CD14-positive monocyte (primary cell): ENCODE measurements at places on chromosomes 12 and 14.
A peak's percentile ranks its signal among the peaks of the same experiment; 100 is the strongest.

- DNase-seq, result no peak
Observed at GRCh38 chr14:98138666-98139065, 1133.3 kb downstream of the BCL11B start.

DNA sequence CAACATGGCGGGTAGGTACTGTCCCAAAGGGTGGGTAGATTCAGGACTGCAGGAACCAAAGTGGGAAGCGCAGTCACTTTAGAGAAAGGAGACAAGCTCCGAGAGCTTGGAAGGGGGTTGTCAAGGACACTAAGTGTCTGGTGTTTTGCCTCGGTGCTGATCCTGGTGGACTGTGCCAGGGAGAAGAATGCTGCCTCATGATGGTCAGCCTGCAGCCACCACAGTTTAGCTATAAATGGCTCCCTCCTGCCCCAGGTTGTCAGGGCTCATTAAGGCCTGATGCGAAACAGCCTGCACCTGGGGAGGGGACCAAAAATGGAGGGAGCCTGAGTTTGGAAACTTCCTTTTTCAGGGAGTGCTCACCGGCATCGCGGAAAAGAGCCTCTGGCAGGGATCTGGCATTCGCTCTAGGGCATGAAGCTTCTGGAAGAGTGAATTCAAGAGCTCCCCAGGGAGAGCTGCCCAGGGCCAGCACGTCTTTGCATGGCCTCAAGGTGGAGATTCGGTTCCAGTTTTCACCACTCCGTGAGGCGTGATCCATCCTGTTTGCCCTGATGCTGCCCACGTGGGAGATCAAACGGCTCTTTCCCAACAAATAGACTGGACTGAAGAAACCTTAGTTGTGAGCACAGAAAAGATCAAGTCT lies 164.0 kb downstream of the FOXN3 start:
- DNase-seq, result peak; percentile 4

- no peak for DNase-seq
Observed at GRCh38 chr12:103279444-103279843, 216.3 kb downstream of the C12orf42 start.

DNA sequence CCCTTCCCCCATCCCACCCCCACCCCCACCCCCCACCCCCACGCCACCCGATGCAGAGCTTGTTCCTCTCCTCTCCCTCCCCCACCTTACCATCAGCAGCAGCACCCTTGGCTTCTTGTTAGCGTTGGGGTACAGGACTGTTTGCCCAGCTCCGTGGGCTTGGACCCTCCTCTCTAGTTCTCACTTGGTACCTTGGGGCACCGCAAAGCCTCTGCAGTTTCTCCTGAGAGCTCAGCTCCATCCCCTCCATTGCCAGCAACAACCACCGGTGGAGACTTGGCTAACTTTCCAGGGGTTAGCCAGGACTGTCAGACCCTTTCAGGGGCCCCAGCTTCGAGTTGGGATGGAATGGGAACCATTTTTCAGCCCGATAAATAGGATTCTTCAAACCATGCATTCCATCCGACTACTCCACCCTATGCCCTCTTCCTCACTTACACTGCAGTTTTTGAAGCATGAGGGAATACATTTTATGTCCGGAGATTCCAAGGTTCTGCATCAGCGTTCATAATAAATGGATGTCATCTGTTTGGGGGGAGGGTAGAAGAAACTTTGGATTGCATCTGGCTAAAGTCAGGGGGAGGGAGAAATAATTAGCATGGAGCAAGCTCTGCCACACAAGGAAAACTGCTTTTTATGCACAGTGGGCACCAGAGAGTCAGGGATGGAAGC lies 1.1 kb downstream of the SCN8A start:
- DNase-seq, result no peak

DNA sequence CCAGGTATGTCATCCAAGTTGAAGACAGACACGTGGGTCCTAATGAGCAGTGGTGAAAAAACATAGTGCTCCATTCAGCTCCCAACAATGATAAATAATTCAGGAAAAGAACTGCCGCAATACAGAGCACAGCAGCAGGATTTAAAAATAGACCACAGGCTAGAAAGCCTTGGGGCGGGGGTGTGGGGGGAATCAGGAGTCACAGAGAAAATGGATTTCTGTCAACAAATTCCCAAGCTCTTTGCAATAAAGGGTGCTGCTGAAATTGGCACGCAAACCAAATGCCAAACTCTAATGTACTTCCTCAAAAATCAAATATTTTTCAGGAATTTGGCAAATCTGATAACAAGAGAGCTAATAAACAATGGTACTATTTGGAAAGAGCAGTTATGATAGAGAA lies 58.6 kb downstream of the R3HDM2 start:
- no peak for DNase-seq

- peak; percentile 80 for DNase-seq
Observed at GRCh38 chr12:54439521-54440255, 20.6 kb upstream of the ITGA5 start.

GRCh38 chr14:93824518-93825234 lies 36.4 kb upstream of the PRIMA1 start:
- no peak for DNase-seq

DNA sequence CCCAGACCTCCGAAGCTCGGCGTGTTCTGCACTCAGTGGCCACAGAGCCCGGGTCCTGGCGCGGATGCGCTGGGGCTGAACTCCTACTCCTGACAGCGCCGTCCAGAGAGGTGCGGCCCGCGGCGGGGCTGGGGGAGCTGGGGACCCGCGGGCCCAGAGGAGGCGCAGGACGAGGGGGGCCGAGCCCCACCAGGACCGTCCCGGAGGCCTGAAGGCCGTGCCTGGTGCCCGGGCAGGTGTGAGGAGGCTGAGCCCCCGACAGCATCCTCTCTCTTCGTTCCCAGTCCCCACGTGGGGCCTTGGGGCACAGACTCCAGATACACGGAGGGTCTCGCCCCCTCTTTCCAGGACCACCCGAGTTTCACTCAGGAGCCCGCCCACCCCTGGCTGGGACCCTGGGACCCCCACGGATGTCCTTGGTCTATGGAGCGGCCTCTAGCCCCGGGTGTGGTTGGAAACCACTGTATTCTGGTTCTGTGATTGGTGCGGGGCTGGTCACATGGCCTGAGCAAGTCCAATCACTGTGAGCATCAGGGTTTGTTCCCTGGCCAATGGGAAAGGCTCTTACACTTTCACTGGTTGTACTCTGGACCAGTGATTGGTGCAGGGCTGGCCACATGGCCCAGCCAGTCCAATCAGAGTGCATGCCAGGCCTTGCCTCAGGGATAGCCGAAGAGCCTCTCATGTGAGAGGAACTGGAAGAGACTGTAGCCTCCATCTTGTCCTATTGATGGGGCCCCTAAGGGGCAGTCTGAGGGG lies 217.6 kb upstream of the SFSWAP start:
- no peak for DNase-seq

DNA sequence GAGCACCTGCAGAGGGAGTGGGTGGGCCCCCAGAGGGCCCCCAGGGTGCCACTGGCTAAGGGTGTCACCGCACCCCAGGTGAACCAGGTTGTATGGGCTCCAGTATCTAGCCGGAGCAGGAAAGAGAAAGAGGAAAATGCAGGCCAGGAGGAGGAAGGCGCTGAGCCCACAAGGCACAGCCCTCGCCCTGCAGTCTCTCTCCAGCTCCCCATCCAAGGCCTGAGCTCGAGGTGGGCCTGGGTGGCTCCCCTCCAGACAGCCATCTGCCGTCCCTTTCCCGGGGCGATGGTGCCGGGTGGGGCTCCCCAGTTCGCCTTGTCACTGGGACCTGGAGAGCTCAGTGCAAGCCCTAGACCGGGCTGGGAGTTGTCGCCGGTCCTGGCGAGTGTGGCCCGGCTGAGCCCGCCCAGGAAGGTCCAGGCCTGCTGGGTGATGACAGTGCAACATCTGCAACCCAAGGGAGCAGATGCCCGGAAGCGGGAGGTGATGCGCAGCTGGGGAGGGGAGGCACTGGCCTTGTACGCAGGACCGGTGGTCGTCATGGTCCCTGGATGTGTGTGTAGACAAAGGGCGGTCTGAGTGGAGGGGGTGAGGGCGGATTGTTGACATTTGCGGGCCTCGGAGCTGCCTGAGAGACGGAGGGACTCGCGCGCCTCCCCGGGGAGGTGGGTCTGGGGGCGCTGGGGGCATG lies 716 bp downstream of the TMEM179 start:
- DNase-seq, result no peak

DNA sequence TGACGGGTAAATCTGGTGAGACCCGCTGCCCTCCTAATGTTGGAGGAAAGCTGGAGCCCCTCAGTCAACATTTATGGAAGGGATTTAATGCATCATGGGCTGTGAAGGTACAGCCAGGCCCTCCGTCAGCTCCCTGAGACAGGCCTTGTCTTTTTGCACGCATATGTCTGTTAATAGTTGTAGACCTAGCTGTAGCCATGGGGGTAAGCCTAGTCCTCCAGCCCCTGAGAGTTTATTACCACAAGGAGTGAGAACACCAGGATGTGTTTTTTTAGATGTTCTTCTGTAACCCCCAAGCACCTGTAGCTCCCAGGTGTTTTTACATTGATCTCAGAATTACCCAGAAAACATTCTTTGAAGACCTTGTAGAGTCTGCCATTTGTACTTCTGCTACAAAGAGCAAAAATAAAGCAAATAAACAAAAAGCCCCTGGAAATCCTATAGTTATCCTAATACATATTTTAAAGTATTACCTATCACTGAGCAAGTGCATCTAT lies 25.5 kb downstream of the ETV6 start:
- DNase-seq, result no peak

DNA sequence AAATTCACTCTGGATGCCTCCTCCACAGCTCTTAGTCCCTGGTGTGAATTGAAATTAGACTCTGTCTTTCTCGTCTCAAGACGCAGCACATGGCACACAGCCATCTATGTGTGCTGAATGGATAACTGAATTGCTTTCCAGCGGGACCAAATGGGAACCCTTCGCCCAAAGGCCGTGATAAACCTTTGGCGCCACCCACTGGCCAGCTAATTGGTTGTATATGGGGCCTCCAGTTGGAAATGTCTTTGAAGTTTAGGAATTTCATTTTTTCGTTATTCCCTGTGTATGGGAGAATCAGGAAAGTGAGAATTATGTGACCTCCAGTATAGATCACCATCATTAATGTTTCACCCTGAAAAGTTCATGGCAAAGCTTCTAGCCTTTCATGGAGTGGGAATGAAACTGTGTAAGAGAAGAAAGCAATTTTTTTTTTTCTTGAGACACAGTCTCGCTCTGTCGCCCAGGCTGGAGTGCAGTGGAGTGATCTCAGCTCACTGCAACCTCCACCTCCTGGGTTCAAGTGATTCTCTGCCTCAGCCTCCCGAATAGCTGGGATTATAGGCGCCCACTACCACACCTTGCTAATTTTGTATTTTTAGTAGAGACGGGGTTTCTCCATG lies 9.8 kb upstream of the HSP90AA1 start:
- peak; percentile 60 for DNase-seq

- DNase-seq, result no peak
Observed at GRCh38 chr14:25032092-25032784, 17.7 kb downstream of the STXBP6 start.

GRCh38 chr12:51536159-51536558 lies 54.9 kb upstream of the SCN8A start:
- no peak for DNase-seq

DNA sequence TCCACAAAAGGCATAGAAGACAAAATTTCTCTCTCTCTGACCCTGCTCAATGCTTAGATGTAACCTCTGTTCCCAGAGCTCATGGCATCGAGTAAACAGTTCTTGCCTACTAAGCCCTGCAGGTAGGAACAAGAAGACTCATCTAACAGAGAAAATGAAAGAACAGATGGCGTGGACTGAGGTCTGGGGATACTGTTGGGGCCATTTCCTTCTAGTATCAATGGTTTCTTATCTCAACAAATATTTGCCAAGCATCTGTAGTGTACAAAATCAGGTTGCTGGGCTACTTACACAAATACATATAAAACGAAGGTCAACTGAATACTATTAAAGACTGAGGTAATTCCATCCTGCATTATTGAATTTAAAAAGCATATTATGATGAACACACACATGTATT lies 93.3 kb downstream of the RIMBP2 start:
- DNase-seq, result no peak

DNA sequence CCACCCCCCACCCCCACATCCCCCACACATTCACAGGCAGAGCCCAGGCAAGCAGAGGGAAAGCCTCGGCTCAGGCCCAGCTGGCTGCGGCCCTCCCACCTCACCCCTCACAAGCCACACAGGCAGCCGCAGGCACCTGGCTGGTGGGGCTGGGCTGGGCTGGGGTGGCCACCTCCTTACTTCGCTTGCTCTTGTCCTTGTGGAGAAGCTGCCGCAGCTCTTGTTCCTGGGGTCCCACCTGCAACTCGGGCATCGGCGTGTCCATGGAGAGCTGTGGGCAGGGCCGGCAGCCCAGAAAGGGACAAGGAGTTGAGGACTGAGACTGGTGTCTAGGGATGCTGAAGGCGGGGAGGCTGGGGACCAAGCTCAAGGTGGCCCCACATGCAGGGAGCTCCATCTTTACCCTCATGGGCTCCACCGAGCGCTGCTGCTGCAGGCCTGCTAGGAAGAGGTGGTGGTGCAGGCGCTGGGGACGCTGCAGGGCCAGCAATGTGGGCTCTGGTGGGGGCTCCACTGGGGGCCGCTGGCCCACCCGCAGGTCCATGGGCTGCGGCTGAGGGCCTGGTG lies 21.2 kb downstream of the HDAC7 start:
- DNase-seq, result no peak

- no peak for DNase-seq
Observed at GRCh38 chr12:97875064-97875463, 412.5 kb downstream of the RMST start.

DNA sequence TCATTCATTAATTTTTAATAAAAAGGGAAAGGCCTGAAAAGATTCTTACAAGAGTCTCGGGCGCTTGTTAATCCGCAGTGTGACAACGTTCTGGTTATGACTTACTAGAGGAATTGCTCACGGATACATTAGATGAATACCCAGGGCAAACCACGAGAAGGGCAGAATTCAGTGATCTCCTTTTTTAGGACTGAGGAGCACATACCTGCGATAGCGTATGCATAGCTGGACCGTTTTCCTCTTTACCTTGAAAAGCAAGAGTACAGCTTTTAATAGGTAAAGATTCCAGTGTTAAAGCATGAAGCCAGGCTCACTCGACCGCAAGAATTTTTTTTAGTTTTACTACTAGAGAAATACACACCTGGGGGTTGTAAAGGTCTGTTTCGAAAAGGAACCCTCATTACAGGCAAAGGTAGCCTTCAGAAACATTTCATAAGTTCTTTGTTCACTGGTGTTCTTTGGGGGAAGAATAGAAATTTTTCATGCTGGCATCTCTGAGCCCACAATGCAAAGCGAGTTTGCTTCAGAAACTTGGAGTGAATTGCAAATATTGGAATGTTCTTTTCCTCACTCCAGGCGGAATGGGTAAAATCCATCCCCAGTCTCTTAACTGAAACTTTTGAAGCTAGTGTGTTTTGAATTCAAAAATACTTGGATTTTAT lies 953 bp downstream of the MAPK1IP1L start:
- DNase-seq, result no peak
